ENCODE measurements at places on chromosomes 7 and 10. TPM values are rescaled to one million over a fixed set of nuclear protein-coding genes. Genes with fewer than 3 reads are reported as not detected.

The PIK3AP1 gene
- total RNA-seq, result 0.43 TPM

The PAPOLB gene
- total RNA-seq, result under 0.01 TPM

The UFSP1 gene
- 9.3 TPM for total RNA-seq

The WDR91 gene
- 6.7 TPM for total RNA-seq

The SORBS1 gene
- total RNA-seq, result 0.44 TPM

The ETV1 gene
- 52.7 TPM for total RNA-seq

The SPRN gene
- under 0.01 TPM for total RNA-seq

The LEP gene
- not detected for total RNA-seq

The LIPJ gene
- not detected for total RNA-seq

The FGFR2 gene
- 2.6 TPM for total RNA-seq

The NRF1 gene
- 16.3 TPM for total RNA-seq

The SPOCK2 gene
- total RNA-seq, result 0.44 TPM

The PRSS1 gene
- not detected for total RNA-seq

The FAM25C gene
- total RNA-seq, result not detected

The GUSB gene
- 33.0 TPM for total RNA-seq

The FAM241B gene
- not detected for total RNA-seq
